Cardiac fibroblast (primary cell): ENCODE measurements at places on chromosomes 13 and 19.

- peak; percentile 36 for DNase-seq
Measured at GRCh38 chr19:28288572-28289264, 924.2 kb downstream of the UQCRFS1 start.

GRCh38 chr19:54209811-54210494 is 9.3 kb downstream of the RPS9 start:
- peak; percentile 99 for DNase-seq

GRCh38 chr19:3225677-3226093 is 1.2 kb downstream of the CELF5 start:
- DNase-seq = no peak

DNA sequence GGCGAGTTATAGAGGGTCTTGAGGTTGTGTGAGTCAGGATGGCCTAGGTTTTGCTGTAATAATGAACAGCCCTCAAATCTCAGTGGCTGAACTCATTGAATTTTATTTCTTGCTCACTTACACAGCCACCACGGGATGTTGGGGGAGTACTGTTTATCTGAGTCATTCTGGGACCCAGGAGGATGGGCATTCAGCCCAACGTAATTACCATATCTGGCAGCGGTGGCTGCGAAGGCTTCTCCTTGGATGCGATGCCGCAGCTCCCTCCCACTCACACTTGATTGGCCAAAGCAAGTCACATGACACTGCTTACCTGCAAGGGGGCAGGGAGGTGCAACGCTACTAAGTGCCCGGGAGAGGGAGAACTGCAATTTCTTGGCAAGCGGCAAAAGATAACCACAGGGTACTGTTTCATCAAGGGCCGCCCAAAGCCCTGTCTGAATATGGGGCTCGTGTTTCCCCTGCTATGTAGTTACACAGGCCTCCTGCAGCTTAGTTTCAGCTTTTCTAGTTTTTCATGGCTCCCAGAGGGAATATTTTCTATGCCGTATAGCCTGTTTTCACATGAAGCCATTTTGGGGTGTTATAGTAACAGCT is 19.9 kb downstream of the ZSWIM9 start:
- DNase-seq = peak; percentile 40

GRCh38 chr13:33958964-33959363 is 141.0 kb downstream of the RFC3 start:
- no peak for DNase-seq

DNA sequence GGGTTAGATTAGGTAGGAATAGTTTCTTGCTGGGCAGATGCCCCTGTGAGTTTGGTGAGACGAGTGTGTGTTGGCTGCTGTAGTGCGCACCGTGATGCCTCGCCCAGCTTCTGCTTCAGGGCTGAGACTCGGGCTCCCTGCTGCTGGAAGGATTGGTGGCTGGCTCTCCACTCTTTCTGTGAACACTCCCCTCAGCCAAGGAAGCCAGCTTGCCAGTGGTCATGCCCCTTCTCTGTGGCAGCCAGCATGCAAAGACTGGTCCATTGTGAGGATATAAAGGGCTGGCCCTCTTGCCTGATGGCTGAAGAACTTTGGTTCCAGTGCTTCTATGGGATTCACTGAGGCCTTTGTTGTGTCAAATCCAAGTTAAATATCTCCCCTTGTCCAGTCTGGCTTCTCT is 2.9 kb upstream of the HTR2A start:
- no peak for DNase-seq

DNA sequence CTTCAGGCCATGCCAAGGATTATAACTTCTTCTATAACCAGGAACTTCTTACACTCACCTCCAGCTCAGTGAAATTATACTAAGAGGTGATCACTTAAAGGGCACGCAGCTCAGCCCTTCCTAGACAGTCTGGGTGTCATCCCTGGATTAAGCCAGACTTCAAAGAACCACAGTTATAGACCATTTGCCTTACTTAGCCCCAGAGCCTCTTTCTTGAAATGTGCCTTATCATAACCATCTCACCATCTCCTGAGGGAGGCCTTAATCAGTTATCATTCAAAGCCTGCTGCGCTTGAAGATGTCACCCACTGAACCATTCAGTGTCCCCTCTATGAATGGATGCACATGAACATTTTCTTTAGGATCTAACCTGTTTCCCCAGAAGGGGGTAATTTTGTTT is 10.1 kb upstream of the DHRS12 start:
- DNase-seq = no peak

GRCh38 chr13:81184556-81185265 is 843.8 kb upstream of the SPRY2 start:
- DNase-seq = no peak

DNA sequence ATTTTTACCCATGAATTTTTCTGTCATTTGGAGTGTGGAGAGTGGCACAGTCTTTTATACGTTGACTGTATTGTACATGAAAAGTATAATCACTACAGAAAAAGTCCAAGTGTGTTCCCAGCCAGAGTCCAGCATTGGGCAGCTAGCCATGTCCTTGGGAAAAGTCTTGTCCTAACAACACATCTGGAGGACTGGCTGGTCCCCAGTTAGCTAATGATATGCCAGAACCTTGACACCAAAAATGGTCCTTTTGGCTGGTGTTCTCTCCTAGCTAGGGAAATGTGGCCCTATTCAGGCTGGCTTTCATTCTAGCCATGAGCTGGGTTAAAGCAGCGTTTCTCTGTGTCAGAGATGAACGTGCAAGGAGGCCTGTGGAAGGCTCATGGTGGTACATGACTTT is 98.9 kb downstream of the ESD start:
- no peak for DNase-seq

DNA sequence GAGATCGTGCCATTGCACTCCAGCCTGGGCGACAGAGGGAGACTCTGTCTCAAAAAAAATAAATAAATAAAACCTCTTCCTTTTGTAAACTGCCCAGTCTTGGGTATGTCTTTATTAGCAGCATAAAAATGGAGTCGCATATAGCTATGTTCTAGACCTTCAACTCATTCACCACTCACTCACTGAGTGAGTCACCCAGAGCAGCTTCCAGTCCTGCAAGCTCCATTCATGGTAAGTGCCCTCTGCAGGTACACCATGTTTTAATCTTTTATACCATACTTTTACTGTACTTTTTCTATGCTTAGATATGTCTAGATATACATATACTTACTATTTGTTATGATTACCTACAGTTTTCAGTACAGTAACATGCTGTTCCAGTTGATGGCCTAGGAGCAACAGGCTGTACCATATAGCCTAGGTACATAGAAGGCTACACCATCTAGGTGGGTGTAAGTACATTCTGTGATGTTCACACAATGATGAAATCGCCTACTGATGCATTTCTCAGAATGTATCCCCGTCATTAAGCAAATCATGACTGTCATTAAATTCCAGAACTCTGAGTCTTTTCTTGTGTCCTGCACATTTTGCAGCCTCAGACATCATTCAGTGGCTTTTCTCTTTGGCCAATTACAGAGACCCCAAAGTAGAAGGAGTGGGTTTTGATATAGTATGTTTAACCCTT is 13.7 kb upstream of the FARP1 start:
- peak; percentile 83 for DNase-seq

- peak; percentile 70 for DNase-seq
Measured at GRCh38 chr13:46119883-46120614, 15.2 kb upstream of the CPB2 start.

- no peak for DNase-seq
Measured at GRCh38 chr13:73684286-73684685, 449.9 kb downstream of the KLF12 start.

- DNase-seq = no peak
Measured at GRCh38 chr19:19304186-19304965, 15.9 kb downstream of the SUGP1 start.

DNA sequence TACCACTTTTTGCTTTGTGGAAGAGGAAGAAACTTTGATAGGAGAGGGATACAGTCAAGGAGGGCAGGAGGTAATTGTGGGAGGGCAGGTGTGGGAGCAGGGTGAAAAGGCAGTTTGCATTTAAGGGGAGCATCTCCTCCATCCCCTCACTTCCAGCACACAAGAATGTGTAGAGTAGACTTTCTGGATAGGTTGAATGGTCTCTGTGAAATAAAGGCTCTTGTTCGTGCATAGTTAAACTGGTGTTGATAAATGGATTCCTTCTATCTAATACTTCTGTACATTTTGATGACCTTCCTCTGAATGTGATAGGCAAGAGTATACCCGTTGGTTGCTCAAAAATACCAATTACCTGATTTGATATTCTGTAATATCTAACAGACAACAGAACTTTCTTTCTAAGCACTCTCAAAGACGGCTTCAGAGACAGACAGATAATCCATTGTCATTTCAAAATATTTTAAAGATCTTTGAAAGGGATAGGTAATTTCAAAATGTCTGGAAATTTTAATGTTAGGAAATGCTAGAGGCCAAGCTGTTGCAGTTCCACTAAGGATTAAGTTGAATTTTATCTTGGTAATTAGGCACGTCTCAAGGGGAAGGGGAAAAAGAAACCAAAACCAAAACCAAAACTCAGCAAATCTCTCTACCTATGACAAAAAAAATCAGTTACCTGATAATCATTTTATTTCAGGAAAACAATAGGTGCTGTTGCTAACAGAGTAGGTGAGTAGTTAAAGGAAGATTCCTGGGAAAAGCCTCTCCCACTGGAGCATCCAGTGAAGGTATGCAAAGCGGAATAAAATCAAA is 302.6 kb downstream of the COG6 start:
- DNase-seq = no peak

DNA sequence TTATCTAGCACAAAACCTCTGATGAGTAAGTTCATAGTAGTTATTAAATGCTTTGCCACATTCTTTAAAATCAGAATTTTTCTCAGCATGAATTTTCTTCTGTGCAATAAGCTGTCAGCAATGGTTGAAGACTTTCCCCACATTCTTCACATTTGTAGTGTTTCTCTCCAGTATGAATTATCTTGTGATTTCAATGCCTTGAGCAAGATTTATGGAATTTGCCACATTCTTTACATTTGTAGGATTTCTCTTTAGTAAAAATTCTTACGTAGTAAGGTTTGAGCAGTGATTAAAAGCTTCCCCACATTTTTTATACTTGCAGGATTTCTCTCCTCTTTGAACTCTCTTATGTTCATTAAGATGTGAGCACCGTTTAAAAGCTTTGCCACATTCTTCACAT is 33.6 kb downstream of the ZNF682 start:
- DNase-seq = no peak

GRCh38 chr19:9427941-9428340 is 7.4 kb downstream of the ZNF266 start:
- no peak for DNase-seq

DNA sequence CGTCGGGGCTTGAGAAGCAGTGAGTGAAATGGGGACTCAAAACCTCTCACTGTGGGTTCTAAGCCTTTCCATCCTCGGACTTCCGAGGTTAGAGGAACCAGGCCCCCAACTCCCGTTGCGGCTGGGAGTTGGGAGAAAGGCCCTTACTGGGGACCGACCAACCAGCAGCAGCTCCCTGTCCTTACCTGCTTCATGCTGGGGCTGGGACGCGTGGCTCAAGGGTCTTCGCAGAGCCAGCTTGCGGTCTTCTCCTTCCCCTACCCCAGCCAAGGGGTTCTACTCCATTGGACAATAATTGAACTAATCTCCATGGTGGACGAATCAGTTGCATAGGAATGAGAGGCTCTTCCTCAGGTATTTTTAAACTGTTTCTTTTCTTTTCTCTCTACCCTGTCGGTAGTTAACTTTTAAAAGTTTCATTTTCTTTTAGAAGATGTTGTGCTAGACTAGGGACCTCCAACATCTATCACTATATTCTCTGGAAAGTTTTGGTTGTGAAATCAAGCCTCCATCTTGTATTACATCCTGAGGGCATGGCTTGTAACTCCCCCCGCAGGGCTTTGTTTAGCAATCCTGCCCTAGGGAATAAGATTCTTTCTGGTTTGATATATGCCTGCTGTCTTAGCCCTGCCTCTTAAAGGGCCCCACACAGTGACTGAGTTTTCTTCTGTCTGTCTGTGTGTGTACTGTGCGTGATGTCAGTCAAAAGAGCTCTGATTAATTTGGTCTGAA is 1027.1 kb upstream of the PCDH9 start:
- peak; percentile 1 for DNase-seq

GRCh38 chr13:30388406-30389283 is 33.6 kb upstream of the UBE2L5 start:
- peak; percentile 56 for DNase-seq

DNA sequence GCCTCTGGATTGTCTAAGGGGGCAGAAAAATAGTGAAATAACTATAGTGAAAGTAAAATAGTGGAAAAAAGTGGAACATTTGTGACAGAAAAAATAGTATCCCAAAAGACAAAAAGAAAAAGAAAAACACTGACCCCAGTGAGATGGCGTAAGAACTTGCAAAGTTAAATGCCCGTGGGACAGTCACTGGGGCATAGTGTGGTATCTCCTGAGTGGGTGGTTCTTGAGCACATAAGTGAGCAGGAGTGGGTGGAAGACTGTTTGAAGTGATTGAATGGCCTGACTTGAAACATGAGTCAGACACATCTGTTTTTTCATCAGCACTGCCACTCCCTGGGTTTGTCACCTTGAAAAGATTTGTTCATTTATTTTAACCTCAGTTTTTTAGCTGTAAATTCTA is 2.5 kb downstream of the ZNF430 start:
- DNase-seq = peak; percentile 49

GRCh38 chr13:20873348-20873747 is 29.2 kb downstream of the XPO4 start:
- peak; percentile 52 for DNase-seq

GRCh38 chr13:74226791-74227475 is 92.7 kb upstream of the KLF12 start:
- peak; percentile 62 for DNase-seq

GRCh38 chr13:50448535-50448998 is 394.9 kb downstream of the DLEU7 start:
- no peak for DNase-seq

DNA sequence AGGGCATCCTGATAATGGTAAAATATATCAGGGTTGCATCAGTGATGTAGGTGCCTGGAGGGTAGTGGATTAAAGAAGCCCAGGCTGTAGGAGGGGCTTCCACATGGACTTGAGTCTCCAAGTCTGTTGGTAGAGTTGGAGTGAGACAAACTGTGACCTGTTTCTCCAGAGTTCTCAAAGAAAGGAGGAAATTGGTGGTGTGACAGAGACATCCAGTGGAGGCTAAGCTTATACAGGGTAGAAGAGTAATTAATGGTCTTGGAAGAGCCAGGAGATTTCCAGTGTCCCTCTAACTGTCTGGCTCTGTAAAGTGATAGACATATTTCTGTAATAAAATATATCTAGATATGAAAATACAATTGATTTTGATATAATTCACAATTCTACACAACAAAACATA is 61.1 kb downstream of the GPC5 start:
- DNase-seq = no peak

DNA sequence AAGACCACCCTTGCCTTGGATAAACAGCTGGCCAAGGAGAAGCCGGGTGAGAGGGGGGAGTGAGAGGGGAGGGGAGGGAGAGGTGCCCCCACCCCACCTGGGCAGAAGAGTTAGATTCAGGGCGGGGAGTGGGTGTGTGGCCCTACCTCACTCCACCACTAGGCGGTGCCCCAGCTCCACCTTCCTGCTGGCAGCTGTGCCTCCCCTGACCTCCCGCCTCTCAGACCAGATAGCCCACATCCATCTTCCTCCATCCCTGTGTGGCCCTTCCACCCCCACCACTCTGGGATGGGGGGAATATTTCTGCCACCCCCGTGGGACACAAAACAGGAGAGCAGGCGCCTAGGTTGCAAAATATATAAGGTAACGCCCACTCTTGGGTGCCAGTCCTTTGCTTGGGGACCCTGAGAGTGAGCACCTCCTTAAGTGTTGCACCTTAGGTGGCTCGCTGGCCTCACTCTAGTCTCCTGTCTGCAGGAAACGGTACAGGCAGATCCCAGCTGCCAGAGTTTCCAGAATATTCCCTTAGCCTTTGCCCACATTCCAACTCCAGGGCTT is 13.8 kb upstream of the EHD2 start:
- DNase-seq = no peak
